Stimulated activated CD8-positive, alpha-beta memory T cell treated with anti-CD3 and anti-CD28 coated beads, Interleukin-7, amount 100 ng/mL, for 48 hours (primary cell): ENCODE measurements at places on chromosomes 12 and 14.

DNA sequence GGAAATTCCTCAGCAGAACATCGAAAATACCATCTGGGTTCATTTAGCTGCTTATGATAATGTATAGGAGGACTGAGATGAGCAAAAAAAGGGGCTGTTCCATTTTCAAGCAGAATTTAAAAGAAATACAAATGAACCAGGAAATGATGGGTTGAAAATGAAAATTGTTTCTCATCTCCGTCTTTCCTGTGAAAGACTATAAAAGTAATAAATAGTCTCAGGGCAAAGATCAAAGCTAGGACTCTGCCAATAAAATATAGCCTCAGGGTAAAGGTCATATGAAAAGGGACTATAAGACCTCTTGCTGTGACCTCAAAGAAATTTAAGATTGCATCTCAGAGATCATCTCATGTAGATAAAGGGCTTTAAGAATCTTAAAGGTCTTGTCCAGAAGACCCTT, 478.0 kb downstream of the BTG1 start:
- no peak for DNase-seq

- no peak for DNase-seq
Observed at GRCh38 chr14:85529803-85530574, at the start of gene FLRT2. Gene FLRT2, plus strand, starts transcription at chr14:85530144. Its CDS starts 91,371 bp downstream, at chr14:85621515.

GRCh38 chr14:69818758-69819191, 21.7 kb upstream of the SLC10A1 start:
- DNase-seq: peak; percentile 2

DNA sequence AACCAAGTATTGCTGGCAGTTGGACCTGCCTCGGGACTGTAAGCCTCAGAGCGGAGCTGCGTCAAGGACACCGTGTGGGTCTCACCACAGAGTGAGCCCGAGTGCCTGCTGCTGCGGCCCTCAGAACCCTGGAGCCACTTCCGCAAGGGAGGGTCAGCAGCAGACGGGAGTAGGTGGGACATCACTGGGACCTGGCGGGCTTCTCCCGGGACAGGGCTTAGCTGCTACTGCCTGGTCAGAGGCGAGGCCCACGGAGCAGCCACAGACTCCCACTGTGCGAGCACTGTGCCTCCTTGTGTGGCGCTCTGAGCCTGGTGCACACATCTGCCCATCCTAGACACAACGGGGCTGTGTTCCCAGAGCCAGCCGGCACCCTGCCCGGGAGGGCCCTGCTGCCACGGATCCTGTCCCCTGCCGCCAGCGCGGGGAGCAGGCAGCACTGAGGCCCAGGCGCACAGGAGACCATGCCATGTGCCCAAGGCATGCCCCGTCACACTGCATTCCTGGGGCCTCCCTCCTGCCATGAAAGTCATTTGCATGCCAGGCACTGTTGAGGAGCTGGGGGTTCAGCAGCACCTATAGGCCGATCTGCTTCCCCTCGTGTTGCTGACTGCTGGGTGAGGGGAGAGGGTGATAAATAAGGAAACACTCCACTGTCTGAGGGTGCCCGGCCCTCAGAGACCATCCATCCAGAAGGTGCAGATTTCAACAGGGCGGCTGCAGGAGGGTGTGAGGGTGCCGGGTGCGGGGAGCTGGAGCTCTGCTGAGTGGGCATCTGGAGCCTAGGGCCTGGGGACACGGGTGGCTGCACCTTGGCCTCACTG, 10.0 kb downstream of the HIP1R start:
- DNase-seq: no peak

DNA sequence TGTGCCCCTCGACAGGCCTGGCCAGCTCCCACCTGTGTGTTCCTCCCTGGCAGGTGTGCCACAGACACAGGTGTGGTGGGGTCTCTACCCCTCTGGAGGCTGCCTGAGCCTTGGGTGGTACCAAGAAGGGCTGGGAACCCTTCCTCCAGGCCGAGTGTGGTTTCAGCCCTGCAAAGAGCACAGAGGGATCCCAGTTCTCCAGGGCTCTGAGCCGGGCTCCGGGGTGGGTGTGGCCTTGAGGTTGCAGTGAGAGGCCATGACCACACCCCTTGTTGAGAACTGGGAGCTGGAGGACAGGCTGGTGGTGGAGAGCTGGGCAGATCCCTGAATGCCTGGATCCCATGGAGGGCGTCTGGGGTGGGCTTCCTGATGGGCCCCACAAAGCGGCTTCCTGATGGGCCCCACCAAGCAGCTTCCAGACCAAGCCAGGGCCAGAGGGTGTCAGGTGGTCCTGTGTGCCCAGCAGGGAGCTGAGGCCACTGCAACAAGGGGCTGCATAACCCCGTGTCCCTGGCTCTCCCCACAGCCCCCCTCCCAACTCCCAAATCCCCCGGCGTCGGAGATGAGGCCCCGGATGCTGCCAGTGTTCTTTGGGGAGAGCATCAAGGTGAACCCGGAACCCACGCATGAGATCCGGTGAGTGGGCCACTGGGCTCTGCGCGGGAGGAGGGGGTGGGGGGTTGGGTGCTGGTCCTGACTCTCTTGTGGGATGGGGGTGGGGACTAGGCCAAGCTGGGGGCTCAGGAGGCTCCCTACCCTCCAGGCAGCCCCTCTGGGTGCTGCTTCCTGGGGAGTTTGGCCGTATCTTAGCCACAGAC, 16.6 kb downstream of the RFLNA start:
- no peak for DNase-seq

DNA sequence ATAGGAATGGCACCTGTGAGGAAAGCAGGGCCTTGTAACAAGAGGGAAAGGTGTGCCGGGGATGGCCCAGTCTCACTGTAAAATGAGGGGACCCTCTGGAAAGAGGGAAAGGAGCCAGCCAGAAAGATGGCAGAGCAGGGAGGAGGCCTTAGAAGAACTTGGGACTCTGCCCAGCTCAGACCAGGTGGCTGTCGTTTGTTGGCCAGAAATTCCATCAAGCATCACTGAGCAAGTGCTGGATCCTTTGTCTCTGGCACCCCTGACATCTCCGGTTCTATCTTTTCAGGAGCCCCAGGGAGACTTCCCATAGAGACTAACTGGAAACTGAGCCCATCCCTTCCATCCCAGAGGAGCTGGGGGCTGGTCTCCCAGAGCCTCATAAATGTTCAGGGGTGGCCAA, 43.3 kb downstream of the DEGS2 start:
- DNase-seq: no peak

DNA sequence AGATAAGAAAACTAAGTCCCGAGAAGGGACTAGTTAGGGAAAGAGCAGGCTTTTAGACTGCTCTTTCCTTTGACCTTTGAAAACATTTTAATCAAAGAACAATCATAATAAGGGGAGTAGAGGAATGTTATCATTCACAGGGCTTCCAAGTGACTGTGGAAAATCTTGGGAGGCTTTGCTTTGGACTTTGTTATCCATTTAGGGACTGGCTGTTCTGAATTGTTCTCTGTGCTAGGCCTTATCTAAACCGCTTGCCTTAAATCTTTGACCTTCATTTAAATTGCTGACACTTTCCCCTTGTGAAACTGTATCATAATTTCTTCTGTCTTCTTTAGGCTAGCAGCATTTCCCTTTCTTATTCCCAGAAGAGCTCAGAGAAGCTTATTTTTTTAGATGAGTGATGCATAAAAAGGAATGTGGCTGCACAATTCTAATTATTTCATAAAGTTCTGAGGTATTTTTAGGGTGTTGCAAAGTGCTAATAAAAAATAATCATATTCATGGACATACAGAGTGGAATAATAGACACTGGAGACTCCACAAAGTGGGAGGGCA, 9.5 kb upstream of the CALM1 start:
- DNase-seq: no peak
